Stimulated activated CD4-positive, alpha-beta T cell treated with anti-CD3 and anti-CD28 coated beads, Interleukin-1b, Interleukin-23, amount 100 ng/mL, for 1 hour (primary cell): ENCODE measurements at places on chromosomes 3 and 15.

DNA sequence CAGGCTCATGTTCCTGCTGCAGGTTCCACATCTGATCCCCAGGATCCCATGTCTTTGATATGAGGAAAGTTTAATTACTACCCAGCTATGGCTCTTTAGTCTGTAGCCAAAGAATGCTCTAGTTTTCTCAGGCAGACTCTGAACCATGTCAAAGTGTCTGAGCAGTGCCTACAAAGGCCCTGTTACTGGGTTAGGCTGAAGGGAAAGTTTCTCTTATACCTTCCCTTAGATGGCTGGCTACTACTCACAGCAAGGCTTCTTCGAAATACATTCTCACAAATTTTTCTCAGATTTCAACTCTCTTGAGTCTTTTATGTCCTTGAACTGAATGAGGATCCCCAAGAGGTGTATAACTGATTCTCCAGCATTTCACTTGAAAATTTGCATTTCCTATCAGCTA is 102.4 kb downstream of the NR1D2 start:
- no peak for DNase-seq

DNA sequence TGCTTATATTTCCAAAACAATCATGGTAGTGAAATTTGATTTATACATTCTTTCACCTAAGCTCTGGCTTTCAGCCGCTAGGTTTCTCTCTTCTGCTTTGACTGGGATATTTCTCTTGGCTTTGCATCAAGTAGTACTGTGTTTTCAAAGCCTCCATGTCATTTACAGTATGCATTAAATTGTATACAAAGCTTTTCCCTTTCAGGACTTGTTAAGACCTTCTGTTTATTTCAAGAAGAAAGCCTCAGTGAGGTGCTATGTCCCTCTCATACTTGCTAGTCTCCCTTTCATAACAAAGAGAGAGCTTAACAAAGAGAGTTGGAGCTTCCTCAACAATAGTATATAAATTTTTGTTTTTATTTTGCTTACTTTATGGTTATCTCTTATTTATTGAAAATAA is 84.2 kb upstream of the SLC25A26 start:
- no peak for DNase-seq

DNA sequence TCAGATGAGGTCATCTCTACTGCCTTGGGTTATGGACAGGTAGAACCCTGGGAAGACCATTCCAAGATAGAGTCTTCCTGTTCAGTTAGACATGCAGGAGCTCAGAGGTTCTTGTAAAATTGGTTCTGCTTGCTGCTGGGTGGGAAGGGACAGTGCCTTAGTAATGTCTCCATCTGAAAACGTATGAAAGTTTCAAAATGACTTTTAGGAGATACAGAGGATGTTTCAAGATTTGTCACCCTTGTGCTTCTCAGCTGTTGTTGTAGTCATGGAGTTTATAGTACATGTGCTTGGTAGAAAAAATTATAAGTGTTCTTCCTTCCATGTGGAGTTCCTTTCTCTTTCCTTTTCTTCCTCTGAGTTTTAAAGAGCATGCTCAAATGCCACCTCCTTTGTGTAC is 885.2 kb upstream of the CFAP20DC start:
- no peak for DNase-seq

DNA sequence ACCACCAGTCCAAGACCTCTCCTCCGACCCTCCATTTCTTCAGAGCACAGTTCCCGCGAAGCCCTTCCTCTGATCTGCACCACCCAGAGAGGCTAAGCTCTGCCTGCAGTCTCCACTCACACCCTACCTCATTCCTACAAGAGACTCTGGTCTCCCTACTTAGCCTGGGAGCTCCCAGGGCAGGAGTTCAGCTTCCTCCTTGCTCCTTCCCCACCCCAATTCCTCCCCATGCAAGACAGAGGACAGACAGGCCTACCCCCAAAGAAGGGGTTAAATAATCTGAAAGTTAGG is 12.6 kb upstream of the VIPR1 start:
- no peak for DNase-seq

- DNase-seq, result no peak
Observed at GRCh38 chr15:63474810-63475316, 29.5 kb upstream of the USP3 start.
